ENCODE measurements at places on chromosomes 11 and 22.

DNA sequence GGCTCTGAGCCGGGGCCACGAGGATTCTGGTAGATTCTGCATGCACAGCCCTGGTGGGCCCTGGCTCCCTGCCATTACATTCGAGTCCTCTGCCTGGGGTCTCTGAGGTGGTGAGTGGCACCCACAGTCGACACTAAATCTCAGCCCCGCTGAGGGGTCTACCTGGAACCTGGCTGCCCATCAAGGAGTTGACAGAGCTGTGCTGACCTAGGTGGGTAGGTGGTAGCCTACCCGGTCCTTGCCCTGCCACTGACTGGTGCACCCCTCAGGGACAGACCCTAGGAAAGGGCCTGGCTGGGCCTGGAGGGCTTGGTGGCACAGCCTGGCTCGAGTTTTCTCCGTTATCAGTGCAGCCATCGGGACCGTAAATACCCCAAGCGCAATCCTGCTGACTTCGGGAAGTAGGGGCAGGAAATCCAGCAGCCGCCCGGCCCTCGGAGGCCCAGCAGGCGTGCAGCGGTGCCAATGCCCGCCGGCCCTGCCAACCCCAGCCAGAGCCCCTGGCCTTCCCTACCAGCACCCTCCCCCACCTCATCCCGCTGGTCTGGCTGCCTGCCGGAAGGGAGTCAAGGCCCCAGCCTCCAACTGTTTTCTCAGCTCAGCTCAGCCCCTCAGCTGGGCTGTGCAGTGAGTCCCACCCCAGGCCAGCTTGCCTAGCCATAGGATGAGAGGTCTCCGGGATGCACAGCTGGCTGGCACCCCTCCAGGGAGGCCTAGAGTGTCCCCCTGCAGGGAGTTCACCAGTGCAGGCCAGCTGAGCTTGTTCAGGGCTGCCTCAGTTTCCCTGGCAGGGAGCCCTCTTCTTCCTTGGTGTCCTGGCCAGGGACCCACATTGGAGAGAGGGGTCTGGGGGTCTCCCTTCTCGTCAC, 80.4 kb upstream of the KCNQ1OT1 start:
- no peak for DNase-seq

GRCh38 chr11:104570078-104570701, 328.1 kb downstream of the CASP12 start:
- DNase-seq: no peak

- DNase-seq: no peak
Observed at GRCh38 chr11:87307101-87307500, 269.4 kb downstream of the TMEM135 start.

DNA sequence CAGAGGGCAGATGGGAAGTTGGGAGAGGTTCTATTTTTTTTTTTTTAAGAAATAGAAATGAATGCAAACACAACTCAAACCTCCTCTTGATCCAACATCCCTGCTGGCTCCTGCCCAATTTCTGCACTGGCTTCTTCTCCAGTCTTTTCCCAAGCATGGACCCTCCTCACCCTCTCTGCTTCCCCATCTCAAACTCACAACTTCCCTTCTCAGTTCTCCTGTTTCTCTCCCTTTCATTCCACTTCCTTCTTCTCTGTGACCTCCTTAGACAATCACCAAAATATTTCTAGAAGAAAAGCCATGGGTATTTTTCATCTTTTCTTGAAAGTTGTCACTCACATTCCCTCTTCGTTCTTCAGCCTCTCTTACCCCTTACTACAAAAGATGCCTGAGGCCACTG, 85.2 kb upstream of the VPREB1 start:
- DNase-seq: no peak

GRCh38 chr11:20933086-20933485, 263.7 kb downstream of the NELL1 start:
- no peak for DNase-seq

DNA sequence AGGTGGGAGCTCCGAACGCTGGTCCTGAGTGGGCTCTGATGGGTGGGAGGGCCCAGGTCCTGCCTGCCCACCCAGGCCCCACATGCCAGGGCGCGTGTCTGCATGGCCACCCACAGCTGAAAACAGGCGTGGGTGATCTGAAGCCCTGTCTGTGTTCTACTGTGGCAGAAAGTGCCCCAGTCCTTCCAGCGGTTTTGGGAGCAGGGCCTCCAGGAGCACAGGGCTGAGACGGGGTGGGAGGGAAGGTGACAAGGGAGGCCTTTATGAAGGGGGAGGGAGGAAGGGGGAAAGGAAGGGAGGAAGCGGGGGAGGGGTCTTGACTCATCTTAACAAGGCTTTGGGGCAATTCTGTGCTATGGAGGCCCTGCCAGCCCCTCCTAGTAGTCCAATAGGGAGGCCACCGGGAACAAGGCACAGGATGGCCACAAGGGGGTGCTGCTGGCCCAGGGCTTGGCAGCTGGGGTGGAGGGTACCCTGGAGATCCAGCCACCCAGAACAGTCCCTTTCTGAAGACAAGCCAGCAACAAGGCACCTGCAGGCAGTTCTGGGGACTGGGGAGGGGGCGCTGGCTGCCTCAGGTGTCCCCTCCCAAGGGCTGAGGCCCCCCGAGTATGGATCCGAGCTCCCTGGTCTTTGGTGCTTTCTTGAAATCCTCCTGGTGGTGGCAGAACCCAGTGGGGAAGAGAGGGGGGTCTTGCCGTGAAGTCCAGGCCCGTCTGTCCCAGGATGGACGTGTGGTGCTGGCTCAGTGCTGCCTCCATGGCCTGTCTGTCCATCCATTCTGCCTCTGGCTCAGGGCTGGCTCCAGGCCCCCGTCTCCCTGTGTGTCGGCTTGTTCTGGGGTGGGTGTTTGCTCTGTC, 6.3 kb upstream of the FADS3 start:
- peak; percentile 58 for DNase-seq

DNA sequence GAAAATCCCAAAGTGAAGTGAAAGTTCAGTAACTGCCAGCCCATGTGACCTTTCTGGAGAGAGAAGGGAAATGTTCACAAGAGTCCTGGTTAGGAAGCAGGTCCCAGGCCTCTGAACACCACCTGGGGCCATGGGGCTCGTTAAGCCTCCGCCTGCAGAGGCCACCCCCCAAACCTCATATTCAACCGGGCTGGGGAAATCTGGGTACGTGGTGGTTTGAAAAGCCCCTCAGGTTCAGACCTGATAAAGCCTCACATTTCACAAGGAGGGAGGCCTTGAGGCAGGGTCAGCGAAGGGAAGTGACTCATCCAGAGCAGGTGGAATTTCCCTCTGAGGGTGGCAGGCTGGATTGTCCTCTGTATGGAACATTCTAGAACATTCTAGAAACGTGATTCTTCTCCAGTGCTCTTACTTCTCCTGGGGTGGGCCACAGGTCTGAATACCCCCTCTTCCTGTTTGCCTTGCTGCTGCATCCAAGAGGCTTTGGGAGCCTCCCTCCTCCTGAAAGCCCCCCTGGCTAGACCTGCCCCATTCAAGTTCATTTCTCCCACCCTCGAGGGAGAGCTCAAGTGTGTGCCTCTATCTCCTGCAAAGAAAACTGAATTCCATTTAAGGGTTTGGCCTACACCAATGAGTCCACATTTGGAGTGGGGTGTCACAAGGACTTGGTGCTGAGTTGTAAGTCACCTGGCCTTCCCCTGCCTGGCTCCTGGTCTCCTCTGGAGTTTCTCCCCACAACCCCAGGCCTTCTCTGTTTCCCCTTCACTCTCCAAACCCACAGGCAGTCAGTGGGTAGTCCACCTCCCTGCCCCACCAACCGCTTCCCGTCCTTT, 6.3 kb downstream of the FXYD2 start:
- no peak for DNase-seq

DNA sequence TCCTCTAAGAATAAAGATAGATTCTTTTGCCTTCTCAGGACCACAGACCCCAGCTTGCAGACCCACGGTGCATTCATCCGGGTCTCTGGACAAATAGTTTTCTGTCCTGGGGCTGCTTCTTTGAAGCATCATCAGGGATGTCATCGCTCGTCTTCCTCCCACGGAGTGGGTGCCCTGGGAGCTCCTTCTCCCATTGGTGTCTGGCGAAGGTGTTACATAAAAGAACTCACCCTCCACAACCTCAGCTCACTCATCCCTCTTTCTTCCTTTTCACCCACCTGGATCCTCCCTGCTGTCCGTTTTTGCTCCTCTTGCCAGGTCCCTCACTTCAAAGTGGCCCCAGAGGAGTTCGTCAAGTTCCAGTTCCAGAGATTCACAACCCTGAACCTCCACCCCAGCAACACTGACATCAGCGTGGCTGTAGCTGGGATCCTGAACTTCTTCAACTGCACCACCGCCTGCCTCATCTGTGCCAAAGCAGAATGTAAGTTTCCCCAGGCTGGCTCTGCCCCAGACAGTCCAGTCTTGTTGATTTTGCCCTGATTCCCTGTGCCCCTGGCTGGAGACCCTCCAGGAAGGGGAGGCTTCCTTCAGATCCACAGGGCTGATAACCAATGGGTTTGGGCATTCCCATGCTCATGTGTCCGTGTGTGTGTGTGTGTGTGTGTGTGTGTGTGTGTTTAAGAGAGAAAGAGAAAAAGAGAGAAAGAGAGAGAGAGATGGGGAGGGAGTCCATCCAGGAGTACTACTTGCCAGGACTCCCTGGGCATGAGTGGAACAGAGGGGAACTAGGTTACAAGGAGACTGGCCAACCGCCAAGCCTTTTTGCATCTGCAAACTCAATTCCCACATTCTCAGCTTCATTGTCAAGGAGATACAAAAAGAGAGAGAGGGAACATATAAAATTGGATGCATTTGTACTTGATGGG, 204.2 kb upstream of the TBCEL start:
- no peak for DNase-seq

DNA sequence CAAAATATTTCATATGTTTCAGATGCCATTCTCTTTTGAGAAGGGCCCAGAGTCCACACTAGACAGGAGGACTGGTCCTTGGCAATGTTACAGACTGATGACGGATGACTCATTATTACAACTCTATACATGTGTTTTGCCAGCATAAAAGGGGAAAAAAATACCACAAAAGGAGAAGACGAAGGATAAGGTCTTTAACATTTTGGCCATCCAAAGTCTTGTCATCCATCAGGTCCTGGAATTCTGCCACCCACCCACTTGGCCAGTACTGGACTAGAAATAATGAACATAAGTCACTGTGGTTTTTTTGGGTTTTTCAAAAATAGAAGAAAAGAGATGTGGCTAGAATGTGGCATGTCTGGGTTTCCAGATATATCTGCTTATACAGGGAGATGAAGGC, 57.7 kb upstream of the BDNF start:
- no peak for DNase-seq

DNA sequence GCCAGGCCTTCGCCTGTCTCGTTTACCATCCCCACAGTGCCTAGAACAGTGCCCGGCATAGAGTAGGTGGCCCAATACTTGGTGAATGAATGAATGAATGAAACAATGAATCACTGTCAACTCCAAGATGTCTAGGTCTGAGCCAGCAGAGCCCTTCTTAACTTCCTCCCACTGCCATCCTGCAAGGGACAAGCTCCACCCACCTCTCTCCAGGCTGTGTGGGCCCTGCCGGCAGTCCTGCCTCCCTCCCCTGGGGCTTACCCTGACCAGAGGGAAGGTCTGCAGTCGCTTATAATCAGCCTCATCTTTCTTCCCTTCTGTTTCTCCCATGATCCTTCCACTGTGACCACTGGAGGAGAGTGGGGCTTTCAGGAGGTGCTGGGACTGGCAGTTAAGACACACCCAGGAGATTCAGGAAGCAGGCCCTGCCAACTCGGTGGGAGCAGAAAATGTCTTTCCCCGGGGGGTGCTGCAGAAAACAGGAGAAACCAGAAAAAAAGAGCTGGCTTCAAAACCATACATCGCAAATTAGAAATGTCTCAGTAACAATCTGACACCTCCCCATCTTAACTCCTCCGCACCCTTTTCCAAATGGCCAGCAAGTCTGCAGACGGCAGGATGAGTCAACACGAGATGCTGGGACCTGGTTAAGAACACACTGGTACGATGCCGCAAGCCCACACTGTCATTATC, 11.4 kb downstream of the DNAL4 start:
- DNase-seq: no peak

DNA sequence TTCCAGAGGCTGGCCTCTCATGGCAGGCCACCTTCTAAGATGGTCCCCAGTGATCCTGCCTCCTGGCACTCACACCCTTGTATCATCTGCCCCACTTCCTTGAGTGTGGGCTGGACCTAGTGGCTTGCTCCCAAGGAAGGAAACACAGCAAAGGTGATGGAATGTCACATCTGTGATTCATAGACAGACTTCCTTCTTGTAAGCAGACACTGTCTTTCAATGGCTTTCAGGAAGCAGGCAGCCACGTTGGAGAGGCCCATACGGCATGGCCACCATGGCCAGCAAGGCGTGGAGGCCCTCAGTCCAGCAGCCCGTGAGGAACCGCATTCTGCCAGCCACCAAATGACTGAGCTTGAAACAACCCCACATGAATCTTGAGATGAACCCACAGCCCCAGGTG, 11.3 kb downstream of the LMO1 start:
- DNase-seq: no peak

DNA sequence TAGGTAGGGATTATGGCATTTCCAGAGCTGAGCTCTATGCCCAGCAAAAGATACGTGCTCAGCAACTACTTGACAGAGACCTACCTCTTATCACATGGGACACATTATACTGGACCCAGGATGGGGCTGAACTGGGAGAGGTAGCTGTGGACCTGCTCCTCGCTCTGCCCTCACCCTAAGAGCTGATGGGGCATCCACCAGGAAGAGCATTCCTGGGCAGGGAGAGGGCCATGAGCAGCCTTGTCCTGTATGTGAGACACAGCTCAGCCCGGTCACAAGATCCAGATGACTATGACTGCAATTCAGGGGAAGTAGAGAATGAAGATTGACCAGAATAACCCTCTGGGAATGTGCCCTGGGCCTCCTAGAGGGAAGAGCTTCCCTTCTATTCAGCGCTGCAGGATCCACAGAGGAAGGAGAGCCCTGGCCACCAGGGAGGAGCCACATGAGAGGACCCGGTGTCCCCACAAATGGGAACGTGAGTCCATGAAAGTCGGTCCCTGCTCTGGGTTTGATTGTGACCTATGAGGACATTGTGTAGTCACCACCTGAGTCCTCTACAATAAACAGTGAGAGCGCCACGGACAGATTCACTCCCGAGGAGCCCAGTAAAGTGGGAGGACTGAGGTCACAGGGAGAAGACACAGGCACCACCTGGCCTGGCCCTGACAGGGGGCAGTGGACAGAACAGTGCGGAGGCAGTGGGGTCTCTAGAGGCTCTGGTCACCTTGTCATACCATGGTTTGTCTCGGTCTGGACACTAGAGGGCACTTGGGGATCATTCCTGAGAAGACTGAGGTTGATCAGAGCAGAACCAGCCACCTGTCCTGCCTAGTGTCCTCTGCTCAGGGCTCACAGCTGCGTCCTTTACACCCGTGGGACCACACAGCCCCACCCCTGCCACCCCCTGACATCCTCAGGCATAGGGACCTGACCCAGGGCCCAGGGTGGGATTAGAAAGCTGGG, 99.5 kb downstream of the ZNF280B start:
- no peak for DNase-seq

GRCh38 chr11:108302121-108302785, 79.4 kb downstream of the ATM start:
- DNase-seq: no peak

DNA sequence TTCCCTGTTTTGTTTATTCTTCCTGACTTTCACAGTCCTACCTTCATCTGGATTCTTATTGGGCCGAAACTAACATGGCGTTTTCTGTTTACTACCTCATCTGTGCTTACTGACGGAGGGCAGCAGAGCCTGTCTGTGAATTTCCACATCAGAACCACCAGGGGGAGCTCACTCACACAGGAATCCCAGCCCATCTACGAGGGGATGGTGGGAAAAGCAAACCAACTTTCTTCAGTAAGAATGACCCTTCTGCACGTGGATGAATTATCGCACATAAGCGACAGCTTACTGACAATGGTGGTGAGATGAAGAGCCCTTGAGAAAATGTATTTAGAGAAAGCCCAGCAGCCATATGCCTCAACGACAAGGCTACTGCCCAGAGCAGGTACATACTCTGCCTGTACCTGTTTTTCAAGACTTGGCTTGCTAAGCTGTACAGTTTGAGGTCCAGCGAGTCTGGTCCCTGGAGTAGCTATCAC, 42.5 kb downstream of the LARGE2 start:
- DNase-seq: peak; percentile 29

Data from activated CD8-positive, alpha-beta memory T cell treated with anti-CD3 and anti-CD28 coated beads for 1 hour (primary cell).